Activated CD8-positive, alpha-beta memory T cell treated with anti-CD3 and anti-CD28 coated beads for 1 hour (primary cell): ENCODE measurements at places on chromosomes 6 and 20.

DNA sequence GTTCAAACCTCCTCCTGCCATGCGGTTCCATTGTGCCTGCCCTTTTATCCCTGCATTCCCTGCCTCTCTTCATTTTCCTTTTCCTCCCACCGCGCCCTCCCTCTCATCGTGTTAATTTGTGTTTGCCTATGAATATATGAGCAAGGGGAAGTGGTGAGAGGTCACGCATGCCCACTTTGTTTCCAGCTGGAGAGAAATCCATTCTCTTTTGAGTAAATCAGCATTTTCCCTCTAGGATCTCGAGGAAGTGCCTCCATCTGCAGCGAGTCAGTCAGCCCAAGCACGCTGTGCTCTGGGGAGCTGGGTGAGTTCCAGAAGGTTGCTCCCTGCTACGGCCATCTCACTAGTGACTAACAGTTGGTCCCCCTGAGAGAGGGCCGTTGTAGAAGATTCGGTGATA is 42.9 kb downstream of the CDH26 start:
- DNase-seq = no peak

DNA sequence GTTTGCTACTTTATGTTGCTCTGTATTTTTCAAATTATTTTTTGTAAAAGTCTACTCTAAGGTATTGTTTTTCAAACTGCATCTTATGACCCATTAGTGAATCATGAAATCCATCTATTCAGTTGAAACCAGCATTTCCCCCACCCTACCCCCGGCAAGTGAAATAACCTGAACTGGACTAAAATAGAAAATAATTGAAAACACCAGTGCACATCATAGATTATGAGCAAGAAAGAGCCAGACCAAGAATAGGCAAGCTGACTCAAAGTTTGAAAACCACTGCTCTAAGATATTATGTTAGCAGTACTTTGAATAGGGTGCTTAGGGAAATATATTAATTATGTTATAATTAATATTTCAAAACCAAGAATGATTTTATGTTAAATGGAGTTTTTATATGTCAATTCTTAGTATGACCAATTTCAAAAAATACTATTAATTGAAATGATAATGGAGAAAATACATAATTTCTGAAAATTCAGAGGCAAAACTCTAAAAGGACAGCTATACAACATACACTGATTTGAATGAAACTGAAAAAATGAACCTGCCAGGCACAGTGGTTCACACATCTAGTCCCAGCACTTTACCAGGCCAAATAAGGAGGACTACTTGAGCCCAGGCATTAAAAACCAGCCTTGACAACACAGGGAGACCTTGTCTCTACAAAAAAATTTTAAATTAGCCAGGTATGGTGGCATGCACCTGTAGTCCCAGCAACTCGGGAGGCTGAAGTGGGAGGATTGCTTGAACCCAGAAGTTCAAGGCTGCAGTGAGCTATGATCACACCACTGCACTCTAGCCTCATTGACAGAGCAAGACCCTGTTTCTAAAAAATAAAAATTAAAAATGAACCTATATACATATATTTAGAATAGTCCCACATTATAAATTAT is 112.0 kb downstream of the CDK19 start:
- no peak for DNase-seq

DNA sequence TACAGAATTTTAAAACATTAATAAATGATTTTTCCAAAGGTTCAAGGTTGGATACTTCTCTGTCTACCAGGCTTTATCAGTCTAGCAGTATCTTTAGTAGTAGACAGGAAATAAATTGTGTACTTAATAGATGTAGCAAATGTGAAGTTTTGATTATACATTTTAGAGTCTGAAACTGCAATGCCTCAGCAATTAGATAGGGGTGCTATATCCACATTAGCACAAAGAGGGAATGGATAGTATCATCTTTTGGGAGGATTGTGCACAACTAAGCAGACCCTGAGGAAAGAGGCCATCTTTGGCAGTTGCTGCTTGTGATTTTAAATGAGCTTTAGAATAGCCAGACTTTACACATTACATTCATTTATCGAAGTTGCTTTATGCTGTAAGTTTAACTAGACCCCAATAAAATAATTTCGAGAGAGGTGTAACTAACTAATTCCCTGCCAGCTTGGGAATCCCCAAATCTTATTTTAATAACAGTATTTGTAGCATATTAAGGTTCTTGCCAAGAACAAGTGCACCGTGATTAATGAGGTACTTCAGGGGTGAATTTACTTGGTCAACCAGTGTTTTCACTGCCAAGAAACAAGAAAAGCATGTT is 2.8 kb downstream of the KCNQ5 start:
- no peak for DNase-seq

DNA sequence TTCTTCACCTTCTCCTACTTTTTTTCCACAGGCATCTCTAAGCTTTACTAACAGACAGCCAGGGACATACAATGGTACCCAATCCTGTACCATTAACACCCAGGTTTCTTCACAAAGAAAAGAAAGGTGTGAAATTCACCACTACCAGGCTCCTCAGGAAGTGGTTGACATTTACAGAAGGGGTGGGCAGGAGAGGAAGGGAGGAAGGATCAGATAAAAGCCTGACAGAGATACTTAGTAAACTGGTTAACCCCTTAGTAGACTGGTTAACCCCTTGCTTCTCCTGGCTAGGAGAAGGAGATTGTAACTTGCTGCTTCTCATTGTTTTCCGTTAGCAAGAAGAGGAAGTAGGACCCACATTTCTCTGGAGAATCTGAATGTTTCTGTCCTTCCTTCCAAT is 7.2 kb downstream of the SAMD3 start:
- no peak for DNase-seq

GRCh38 chr6:79373246-79373645 is 138.8 kb upstream of the HMGN3 start:
- no peak for DNase-seq

GRCh38 chr6:105113422-105113821 is 66.4 kb downstream of the POPDC3 start:
- DNase-seq = no peak

- DNase-seq = no peak
Observed at GRCh38 chr20:35049776-35050352, 42.7 kb downstream of the TRPC4AP start.

DNA sequence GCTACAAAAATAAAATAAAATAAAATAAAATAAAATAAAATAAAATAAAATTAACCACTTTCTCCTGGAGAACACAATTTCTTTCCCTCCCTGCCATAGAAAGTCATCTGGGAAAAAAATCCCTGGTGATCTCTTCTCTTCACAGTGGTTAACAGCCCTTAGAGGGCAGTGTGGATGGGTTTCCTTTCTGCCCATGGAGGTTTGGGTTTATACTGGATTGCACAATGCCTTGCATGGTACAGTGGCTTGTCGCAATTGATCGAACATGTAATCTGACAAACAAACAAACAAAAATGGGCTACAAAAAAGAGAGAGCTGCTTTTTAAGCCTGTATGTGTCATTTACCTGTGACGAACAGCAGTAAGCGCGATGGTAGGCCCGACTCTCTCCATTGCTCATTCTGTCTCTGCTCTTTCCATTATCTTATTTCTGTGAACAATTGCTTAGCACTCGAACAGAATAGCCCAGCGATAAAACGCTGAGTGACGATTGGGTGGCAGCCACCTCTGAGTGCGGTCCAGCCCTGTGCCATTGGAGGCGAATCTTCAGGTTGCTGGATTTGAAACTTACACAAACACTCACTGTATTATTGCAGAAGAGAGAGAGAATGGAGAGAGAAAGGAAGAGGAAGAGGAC is 166.1 kb downstream of the CD83 start:
- DNase-seq = no peak

DNA sequence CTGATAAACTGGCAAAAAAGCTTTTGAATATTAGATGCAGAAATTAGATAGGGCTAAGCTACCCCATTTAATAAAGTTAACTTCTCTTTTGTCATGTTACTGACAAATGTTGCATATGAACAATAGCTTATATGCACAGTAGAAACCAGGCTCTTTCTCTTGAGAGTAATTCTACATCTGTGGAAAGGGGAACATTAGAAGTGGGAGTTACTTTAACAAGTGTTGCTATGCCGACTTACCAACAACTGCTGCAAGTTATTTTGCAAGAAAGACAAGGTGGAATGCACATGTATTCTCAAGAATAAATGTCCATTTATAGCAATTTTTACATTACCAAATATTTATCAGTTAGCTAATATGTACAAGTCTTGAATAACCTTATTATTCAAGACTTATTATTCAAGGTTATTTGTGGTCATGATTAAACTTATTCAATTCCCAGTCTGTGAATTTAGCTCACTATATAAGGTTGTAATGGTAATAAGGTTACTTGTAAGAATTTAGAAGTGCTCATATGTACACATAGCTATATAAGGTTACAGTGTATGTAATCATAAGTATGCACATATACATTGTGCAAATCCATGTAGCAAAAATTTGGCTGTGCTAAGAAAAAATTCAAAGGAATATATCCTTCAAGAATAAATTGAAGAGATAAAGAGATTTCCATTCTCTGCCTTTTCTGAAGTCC is 38.3 kb downstream of the ADGRG6 start:
- DNase-seq = no peak

- DNase-seq = no peak
Observed at GRCh38 chr6:126063512-126064146, 77.3 kb downstream of the TRMT11 start.

GRCh38 chr20:14449323-14449722 is 111.9 kb upstream of the FLRT3 start:
- no peak for DNase-seq

- no peak for DNase-seq
Observed at GRCh38 chr6:125099211-125100073, 54.1 kb upstream of the TPD52L1 start.

GRCh38 chr20:53101992-53102760 is 130.0 kb downstream of the TSHZ2 start:
- no peak for DNase-seq

GRCh38 chr6:111610548-111611172 is 5.0 kb upstream of the TRAF3IP2 start:
- DNase-seq = no peak

- no peak for DNase-seq
Observed at GRCh38 chr6:136880748-136881460, 41.2 kb upstream of the SLC35D3 start.

DNA sequence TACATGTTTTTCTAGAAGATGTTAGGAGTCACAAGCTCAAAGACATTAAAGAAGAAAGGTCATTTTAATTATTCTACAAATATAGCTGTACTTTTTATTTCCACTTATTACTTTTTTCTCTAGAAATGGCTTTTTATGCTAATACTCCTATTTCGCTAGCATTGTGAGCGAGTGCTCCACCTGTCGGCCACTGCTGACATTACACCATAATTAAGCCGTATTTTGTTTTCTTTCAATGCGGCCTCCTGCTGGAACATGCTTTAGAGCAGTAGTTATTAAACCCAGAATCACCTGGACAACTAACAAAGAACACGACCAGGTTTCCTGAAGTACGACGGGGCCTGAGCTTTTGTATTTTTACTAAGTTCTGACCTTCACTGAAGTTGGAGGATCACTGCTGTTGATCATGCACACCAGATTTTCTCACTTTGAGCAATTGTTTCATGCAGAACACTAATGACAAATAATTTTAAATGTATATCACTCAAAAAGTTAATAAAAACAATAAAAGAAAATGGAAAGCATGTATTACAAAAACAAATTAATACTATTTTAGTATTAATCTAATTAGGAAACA is 74.1 kb upstream of the PAK5 start:
- no peak for DNase-seq

DNA sequence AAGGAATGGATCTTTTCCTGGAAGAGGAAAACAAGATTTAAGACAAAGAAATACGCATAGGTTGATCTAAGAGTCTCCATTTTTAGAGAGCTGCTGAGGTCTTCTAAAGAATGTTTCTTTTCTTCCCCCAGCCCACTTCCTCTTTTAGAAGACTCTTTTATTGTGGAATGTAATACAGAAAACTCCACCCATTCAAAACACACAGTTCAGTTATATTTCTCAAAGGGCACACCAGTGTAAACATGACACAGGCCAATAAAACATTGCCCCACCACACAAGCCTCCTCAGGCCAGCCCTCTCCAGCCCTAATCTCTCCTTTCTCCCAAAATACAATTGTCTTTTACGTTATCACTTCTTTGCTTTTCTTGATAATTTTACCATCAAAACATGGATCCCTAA is 42.8 kb downstream of the SLC35B3 start:
- no peak for DNase-seq

GRCh38 chr6:161033667-161034066 is 42.1 kb downstream of the MAP3K4 start:
- no peak for DNase-seq

DNA sequence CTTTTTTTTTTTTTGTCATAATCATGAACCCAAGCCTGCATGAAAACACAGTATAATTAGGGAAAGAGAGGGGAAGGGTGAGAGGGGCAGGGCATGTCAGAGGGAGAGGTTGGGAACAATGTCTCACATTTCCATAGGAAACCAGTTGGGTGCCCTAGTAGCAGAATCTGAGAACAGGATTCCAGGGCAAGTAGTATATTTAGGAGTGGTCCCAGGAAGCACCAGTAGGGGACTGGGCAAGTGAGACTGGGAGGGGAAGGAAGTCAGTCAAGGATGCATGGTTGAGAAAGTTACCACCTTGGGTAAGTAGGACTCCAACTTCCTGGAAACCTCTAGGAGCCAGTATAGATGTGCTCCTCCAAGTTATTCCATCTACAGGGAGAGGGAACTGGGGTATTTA is 88.6 kb upstream of the MAFB start:
- DNase-seq = no peak

DNA sequence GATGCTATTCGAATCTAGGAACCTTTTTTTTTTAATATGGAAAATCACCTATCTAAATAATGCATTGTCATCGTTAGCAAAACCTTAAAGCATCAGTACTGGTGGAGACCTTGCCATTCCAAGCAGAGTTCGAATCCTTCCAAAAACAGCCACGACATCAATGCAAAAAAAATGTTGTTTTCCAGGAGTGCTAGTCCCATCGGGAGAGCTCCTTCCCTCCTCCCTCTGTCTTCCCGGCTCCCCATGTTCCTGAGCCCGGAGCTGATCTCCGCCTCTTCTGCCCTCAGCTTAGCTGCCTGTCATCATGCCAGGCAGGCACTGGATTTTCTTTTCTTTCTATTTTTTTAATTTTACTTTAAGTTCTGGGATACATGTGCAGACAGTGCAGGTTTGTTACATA is 153.6 kb upstream of the QKI start:
- DNase-seq = no peak

DNA sequence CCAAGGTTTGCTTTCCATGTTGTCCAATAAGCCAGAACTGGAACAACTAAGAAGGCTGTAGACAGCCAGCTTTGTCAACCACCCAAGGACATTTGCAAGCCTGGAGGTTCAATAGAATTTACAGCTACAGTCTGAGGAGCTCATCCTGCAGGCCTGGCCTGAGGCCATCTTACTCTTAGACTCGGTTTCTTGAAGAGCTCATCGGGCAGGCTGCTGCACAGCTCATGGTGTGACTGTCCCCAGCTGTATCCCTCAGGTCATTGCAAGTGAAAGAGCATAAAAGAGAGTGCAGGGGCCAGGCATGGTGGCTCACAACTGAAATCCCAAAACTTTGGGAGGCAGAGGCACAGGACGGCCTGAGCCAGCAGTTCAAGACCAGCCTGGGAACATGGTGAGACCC is 96.9 kb upstream of the FOXQ1 start:
- no peak for DNase-seq

DNA sequence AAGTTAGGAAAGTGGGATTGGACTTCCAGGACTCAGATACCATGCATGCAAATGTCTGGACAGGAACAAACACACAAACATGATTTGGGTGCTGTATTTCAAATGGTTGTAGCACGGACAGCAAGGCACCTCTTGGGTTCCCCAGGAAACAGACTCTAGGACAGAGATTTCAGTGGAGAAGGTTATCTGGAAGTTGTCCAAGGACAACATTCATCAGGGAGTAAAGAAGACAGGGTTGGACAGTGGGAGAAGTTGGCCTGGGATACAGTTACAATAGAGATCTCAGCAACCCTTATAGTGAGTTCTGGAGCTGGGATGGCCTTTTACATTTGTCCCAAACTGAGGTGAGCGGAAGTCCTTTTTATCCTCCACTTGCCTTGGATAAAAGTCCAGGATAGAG is 19.8 kb upstream of the TINAG start:
- DNase-seq = no peak
